Cerebellar nuclear complex (tissue), 1 donor: ENCODE measurements at places on chromosomes 11 and 22.

DNA sequence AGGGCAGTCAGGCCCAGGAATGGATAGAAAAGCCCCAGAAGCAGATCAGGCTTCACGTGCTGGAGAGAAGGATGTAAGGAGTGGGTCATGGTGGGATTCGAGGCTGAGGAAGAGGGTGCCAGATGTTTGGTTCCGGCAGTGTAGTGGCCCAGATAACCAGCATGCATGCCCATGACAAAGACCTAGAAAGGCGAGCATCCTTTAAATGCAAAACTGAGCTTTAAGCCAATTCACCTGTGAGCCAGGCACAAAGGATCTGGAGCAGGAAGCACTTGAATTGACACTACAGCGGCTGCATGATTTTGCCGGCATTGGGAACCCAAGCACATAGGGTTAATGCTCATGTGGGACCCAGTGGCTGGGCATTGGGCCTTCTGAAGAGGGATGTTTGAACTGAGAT is 185.5 kb downstream of the TRIM29 start:
- DNase-seq, result no peak

GRCh38 chr11:4125141-4125540 is 30.5 kb downstream of the RRM1 start:
- DNase-seq, result no peak

GRCh38 chr11:13302420-13302958 is 24.9 kb downstream of the BMAL1 start:
- DNase-seq, result no peak

- DNase-seq, result no peak
Measured at GRCh38 chr11:67416416-67417335, 1.2 kb downstream of the CARNS1 start.
